ENCODE measurements at places on chromosomes 2 and 18.

- DNase-seq: no peak
Observed at GRCh38 chr2:7745369-7745768, 828.2 kb downstream of the RNF144A start.

- no peak for DNase-seq
Observed at GRCh38 chr2:16522031-16522831, 143.4 kb downstream of the CYRIA start.

- peak; percentile 21 for DNase-seq
Observed at GRCh38 chr18:54822872-54823845, 5.1 kb upstream of the RAB27B start.

- DNase-seq: no peak
Observed at GRCh38 chr18:40864846-40865245, 1090.2 kb upstream of the PIK3C3 start.

DNA sequence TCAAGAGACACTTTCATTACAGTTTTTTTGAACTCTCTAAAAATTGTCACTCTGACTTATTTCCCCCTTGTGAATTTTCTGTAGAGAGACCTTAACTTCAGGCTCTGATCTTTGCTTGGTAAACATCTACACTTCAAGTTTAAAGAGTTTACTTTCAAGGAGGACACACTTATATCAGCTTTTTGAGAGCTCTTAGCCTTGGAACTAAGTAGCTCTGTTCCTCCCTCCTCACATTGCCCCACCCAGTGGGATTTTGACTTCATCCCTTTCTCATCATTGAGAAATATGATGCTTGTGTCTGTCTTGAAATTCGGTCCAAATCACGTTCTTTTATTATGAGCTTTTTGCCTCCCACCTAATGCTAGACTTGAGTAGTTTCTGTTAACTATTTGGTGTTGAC, 433.4 kb upstream of the MEIS1 start:
- no peak for DNase-seq

- peak; percentile 9 for DNase-seq
Observed at GRCh38 chr18:53796040-53796729, 428.3 kb downstream of the MBD2 start.

GRCh38 chr2:27177441-27178351, 28.9 kb downstream of the TCF23 start:
- no peak for DNase-seq

DNA sequence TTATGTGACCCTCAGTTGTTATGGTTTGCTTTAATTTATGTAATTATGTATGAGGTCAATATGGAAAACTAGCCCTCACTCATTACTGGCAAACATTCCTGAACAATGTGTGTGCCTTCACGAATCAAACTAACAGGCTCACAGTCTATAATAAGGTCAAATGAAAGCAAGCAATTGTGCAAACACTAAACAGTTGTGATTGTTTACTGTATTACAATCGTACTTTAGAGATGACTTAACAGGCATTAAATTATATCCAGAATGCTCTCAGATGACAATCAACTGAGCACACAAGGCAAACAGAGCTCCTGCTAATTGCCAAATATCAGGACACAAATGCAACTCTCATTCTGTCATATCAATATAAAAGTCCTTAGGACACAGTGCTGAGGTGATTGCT, 29.5 kb downstream of the COL5A2 start:
- no peak for DNase-seq
